Activated CD4-positive, alpha-beta T cell treated with anti-CD3 and anti-CD28 coated beads, Interleukin-2, amount 50 U/mL, for 1 hour (primary cell): ENCODE measurements at places on chromosomes 5 and 9.

DNA sequence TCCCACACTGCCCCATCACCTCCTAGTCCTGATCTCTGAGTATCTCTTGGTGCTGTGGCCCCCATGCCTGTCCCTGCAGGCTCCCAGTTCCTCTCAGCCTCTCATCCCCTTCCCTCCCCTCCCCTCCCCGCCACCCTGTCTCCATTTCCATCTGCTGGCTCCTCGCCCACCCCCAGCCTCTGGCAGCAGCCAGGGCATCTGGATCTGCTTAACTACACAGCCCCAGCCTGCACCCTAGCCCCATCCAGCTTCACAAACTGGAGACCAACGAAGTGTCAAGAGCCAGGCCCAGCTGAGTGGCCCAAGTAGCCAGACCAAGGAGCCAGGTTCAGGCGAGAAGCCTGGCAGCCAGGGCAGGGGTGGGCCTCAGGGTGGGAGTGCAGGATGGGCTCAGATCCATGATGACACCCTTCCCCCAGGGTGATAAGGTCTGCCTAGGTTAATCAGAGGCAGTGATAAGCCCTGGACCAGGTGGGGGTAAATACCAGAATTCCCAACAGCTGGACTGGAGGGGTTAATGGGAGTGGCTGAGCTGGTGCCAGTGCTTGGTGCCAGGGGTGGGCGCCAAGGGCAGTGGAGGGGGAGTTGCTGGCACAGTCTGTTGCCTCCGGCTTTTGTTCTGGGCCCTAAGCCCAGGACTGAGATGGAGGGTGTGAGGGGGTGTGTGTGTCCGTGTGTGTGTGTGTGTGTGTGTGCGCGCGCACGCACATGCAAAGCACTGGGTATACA lies 2.5 kb downstream of the IL11RA start:
- DNase-seq, result no peak

GRCh38 chr5:157067005-157067404 lies 8.1 kb upstream of the HAVCR1 start:
- no peak for DNase-seq

DNA sequence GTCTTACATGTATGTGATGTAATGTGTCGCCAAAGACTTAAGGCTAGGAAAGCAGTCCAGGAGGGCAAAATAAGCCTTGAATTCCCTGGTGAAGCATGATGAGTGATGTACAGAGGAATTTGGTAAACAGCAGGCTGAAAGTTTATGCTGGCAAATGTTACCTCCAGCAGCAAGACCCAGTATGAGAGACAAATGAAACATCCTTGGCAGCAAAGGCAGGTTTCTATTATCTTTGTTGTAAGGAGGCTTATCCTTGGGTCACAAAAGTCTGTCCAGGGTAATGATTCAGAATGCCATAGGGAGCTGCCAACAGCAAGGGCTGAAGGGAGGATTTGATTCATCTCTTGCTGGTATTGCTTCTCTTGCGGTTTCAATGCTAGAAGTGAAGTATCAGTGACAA lies 75.9 kb upstream of the HTR4 start:
- DNase-seq, result no peak

- no peak for DNase-seq
Measured at GRCh38 chr9:84818791-84819190, 149.3 kb downstream of the NTRK2 start.

- DNase-seq, result no peak
Measured at GRCh38 chr5:143143973-143144372, 259.5 kb downstream of the NR3C1 start.

DNA sequence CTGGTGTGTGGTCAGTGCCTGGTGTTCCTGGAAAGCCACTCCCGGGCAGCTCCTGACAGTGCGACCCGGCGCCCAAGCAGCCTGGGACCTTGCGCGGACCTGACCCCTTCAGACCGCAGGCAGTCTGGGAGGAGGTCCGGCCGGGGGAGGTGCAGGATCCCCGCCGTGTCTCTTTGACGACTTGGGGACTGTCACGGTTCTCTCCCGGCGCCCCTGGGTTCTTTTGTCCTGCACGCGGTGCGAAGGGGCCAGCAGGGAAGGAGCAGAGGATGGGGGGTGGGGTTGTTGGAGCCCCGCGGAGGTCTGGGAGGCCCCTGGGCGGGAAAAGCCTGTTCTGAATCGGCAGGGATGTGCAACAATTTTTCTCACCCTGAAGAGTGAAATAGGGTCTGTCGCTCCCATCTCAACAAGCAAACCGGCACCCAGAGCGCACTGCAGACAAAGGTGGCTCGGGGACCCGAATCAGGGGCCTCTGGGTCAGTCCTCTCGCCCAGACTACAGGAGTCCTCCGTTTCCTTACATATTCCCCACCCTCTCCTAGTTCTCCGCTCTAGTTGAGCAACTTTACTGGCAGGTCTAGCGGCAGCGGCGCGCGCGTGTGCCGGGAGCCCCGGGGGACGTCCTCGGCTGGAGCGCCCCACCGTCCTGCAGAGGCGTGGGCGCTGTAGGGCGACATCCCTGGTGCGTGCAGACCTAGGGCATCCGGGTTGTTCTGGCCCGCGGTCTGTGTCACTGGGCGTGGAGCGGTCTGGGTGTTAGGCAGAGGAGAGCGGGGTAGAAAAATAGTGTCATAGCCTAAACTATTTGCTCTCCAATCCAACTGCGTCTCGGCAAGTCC lies 1.2 kb downstream of the VCAN start:
- DNase-seq, result no peak

GRCh38 chr9:90904706-90905478 lies 103.3 kb downstream of the SYK start:
- no peak for DNase-seq

DNA sequence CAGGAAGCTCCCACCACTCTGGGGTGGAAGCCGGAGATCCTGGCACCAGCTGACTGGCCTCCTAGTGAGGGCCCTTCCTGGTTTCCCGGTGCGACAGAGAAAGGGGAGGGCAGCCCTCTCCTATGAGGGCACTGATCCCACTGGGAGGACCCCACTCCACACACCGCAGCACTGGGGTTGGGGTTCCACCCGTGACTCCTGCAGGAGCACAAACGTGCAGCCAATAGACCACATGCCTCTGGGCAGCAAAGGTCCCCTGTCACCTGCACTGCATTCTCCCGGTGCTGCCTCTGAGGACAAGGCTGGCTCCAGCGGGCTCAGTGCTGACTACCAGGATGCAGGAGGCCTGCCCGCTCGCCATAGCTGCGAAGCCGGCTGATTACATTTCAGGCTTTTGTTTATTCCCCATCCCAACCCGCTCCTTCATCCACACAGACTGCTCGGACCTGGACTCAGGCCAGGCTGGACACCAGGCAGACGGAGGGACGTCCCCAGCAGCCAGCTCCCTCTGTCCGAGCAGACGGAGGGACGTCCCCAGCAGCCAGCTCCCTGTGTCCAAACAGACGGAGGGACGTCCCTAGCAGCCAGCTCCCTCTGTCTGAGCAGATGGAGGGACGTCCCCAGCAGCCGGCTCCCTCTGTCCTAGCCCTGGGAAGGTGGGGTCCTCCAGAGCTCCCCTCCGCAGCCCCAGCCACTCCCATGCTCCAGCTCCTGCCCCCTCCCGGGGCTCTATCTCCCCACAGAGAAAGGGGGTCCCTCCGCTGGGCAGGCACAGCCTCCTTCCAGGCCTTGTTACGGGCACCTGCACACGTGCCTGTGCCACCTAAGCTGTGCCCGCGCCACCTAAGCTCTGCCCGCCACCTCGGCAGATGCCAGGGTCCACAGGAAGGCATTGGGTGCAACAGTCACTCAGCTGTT lies 8.8 kb upstream of the CEP72 start:
- no peak for DNase-seq

GRCh38 chr5:179061025-179061424 lies 852 bp downstream of the ZNF354C start:
- no peak for DNase-seq

DNA sequence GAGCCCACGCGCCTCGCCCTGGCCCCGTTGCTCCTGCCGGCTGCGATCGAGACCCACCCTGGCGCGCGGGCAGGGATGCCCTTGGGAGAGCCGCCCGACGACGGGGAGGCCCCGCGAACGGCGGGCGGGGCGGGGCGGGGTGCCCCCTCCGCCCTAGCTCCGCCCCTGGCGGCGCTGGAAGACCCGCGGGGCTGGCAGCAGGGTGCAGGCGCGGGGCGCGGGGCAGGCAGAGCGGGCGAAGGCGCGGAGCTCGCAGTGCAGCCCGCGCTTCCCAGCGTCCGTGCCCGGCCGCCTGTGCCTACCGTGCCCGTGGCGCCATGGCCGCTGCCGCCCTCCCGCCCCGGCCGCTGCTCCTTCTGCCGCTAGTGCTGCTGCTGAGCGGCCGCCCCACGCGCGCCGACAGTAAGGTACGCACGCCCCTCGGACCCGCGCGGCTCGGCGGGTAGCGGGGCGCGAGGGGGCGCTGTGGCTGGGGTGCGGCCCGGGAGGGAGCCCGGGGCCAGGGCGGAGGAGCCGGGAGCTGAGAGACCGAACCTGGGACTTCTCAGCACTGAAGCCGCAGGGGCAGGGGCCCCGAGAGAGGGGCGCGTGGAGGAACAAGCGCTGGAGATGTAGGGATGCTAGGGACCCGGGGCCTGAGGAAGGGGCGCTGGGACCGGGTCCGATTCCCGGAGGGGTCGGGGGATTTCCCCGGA lies at the start of gene OLFML2A:
TSS of gene OLFML2A (plus strand) at position 180 of the 695 bp plus-strand sequence. CDS start at position 318, 138 bp downstream.
- peak; percentile 8 for DNase-seq
